Iris pigment epithelial cell (primary cell): ENCODE measurements at places on chromosomes 11 and 22.

GRCh38 chr11:63663809-63664208, 7.4 kb downstream of the ATL3 start:
- peak; percentile 87 for DNase-seq

DNA sequence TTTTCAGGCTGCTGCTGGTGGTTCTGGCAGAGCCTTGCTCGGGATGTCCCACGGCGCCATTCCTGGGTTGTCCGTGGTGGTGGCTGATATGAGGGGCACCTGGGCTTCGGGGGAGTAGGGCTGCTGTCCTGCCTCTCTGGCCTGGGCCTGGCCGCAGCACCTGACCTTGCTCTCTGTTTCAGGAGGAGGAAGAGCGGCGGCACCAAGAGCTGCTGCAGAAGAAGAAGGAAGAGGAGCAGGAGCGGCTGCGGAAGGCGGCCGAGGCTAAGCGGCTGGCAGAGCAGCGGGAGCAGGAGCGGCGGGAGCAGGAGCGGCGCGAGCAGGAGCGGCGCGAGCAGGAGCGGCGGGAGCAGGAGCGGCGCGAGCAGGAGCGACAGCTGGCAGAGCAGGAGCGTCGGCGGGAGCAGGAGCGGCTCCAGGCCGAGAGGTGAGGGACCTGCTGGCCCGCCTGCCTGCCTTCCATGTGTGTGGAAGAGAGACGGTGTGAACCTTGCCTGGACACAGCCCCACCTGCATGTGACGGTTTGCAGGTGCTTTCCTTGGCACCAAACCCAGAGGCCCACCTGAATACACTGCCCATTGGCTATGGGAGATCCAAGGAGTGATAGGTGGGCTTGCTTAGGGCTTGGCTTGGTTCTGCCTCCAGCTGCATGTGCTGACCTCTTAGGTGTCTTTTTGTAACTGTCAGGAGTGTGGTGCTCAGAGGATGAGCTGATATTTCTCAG, 22.8 kb downstream of the INCENP start:
- no peak for DNase-seq

- no peak for DNase-seq
These were observed 81.6 kb upstream of the CCDC90B start for GRCh38 chr11:83367745-83368144.

DNA sequence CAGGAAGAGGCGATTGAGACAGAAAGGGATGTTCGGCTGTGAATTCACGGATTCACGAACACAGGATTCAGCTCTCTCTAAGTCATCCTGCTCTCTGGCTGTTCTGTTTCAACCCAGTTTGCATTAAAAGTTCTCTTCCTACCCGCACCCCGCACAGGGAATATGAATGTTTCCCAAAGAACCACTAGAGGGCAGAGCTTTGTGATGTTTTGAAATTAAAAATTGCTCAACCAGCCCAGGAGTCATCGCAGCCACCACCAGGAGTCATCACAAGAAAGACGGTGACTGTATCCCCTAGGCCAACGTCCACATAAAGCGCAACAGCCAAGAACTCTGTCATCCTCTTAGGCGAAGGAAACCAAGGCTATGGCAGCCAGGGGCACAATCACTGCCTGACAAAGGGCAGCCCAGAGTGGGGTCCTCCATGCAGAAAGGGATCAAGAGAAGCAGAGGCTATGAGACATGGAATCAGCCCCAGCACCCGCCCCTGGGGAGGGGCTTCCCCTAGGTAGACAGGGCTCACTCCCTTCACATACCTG, 122.4 kb downstream of the WT1 start:
- peak; percentile 64 for DNase-seq

DNA sequence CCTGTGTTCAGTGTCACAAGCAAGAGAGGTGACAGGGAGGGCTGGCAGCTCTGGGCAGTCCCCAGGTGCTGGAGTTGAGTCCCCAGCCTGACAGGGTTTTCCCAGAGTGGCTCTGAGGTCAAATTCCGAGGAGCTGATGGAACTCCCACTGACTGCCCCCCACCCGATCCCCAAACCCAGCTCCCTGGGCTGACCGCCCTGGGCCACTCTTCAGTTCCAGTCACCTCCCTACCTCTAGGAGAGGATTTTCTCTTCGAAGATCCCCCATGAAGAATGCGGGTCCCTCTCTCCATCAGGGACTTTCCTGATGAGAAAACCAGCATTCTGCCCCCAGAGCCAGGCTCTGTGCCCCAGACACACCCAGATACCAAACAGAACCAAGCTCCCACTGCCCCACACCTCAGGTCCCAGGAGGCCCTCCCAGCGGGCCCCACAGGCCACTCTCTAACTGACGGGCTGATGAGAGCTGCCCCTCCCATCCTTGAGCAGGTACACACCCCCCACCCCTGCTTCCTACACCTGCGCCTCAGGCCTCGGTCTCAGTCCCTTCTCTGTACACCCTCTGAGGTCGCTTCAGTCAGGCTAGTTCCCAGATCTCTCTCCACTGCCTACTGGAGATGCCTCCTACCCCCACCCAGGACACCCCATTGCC, 12.1 kb upstream of the RAC2 start:
- DNase-seq, result no peak

DNA sequence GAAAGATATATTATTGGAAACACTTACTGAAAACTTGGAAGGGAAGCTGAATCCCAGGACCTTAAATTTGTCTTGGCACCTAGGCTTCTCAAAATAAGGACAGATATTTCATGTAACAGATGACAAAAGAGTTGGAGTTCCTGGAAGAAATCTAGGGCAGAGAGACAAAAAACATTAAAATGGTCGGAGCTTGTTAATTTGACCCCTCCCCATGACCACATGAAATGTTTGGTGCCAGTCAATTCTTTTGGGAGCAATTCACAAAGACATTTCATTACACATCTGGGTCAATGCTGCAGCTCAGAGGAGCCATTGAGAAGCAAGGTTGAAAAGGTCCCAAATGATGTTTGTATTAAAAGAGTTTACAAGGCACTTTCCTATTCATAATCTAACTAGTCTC, 162.0 kb upstream of the GUCY1A2 start:
- DNase-seq, result no peak

DNA sequence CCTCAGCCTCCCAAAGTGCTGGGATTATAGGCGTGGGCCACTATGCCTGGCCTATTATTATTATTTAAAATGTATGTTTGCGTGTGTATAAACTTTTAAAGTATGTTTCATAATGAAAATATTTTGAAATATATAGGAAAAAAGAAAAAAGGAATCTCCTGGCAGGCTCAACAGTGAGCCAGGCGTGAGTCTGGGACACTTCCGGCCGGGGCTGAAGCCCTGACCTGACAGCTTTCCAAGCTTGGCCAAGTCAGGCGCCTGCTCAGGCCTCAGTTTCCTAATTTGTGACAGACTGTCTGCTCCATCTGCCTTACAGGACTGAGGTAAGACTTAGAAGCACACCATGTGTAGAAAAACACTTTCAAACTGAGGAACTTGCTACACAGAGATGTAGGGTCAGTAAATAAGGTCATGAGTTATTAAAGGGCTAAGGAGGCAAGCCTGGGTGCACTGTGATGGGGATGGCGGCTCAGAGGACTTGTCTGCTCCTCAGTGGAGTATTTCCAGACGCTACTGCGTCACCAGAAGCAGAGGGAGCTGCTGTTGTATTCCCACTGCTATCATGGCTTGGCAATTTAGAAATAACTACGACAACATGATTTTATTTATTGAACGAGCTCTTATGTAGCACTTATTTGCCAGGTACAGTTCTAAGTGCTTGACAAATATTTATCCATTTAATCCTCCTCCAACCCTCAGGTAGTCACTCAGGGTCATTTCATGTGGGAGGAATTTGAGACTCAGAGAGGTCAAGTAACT, 100.1 kb downstream of the PRR5L start:
- DNase-seq, result no peak

- no peak for DNase-seq
These were observed 51.7 kb upstream of the RCN1 start for GRCh38 chr11:32039149-32039548.

DNA sequence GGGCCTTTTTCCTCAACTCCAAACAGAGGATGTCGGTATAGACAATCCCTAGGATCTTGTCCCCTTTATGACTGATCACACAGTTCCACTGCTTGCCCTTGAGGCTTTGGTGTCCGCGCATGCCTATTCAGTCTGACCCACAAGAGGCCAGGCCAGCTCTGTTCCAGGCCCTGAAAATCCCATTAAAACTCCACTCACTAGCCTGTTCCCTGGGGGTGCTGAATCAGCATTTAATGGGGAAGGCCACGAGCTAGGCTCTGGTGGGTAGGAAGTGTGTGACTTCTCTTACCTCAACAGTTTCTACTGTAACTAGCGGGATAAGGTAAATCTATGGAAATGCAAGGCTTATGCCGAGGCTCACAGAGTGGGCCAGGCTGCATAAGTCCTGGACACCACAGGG, 117.7 kb downstream of the PTPRJ start:
- no peak for DNase-seq

- no peak for DNase-seq
These were observed 48.1 kb downstream of the CBL start for GRCh38 chr11:119254239-119254638.

GRCh38 chr11:122157653-122158161, 41.7 kb upstream of the BLID start:
- no peak for DNase-seq

DNA sequence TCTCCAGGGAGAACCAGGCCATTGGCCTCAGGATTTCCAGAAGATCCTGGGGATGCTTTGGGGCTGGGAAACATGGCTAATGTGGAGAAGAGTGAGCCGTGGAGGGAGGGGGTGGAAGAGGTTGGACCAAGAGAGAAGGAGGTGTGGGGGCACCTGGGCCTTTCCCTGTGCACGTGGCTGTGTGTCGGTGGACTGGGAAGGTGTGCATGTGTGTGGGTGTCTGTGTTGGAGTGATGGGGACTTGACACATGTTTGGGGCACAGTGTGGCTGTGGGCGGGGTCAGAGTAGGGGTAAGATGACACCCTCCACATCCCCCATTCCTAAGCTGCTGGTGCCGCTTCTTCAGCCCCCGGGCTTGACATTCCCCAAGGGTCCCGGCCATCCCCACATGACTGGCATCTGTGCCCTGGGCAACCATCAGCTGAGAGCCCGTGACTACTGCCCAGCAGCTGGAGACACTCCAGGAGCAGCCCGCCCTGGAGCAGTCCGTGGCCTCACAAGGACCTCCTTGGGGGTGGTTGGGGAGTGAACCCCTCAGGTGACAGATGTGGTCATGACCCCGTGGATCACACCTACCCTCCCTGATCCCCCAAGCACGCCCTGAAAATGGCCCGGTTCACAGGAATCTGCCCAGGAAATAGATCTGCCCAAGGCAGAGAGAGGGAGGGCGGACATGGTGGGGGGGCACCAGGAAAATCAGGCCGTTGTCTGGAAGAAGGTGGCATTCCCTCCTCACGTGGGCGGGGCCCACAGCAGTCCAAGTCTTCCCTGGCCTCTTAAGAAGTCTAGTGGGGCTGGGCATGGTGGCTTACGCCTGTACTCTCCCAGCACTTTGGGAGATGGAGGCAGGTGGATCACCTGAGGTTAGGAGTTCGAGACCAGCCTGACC, 34.8 kb upstream of the SOX10 start:
- no peak for DNase-seq

GRCh38 chr11:2222451-2222850, 47.9 kb downstream of the ASCL2 start:
- no peak for DNase-seq

DNA sequence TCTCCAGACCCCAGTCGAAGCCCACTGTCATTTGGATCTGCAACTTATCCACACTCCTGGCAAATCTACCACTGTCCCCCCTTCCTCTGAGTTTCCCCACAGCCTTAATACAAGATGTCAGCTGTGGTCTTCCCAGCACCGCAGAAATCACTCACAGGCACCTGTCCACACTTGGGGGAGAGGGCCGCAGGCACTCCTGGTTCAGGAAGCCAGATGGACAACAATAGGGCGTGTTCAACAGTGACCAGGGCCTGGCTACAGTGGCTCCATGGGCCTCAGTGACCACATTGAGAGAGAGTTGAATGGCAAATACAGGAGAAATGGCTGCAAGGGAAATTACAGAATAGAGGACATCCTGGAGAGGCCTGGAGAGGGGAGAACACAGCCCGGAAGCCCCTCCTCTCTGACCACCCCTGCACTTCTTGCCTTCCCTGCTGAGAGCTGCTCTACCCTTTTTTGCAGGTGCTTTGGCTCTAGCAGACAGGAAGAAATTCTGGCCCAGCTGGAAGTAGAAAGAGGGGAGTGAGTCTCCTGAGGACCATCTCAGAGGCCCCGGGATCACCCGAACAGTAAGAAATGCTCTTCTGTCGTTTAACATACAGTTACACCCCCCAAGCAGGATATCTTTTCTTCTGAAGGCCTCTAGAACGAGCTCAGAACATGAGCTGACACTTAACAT, 164.6 kb downstream of the FEZ1 start:
- DNase-seq, result no peak

DNA sequence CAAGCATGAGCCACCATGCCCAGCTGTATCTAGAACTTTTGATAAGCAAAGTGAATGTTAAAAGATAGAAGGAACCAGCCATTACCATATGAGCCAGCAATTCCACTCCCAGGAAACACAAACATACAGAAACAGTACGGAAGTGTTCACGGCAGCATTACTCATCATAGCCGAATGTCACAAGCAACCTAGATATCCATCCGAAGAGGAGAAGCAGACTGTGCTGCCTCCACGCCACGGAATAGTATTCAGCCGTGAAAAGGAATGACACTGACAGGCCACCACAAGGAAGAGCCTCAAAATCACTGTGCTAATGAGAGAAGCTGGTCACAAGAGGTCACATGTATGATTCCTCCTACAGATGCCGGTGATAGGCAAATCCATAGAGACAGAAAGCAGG, 17.6 kb upstream of the MGAT3 start:
- peak; percentile 90 for DNase-seq

DNA sequence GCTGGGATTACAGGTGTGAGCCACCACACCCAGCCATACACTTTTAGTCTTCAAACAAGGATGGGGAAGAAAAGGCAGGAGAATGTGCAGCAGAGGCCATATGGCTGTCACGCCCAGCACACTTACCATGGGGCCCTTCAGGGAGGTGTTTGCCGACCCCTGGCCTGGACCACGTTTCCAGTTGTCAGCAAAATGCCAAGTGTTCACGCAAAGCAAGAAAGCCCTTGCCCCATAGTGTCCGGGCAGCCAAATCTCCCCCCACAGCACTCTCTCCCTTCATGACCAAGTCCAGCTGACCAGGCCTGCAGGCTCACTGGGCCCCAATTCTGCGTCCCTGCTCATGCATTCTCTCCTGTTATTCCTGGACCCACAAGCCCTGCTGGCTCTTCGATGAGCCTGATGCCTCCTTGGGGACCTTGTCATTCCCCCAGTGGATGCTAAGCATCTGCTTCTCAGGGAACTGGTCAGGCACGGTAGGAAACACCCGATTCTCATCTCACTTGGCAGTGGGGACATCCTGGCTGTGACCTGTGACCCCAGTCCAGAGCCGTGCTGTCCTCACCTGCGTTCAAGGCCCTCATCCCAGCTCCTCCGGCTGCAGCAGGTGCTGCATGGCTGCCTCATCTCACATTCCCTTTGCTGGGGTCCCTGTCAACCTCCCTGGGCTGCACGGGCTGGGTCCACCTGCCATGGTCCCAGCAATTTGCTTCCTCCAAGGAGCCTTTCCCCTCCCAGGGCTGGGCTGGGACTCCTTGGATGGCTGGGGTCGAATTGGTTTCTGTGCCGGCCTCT, 96.4 kb downstream of the CTTN start:
- no peak for DNase-seq

GRCh38 chr11:33912405-33913361, 20.8 kb upstream of the LMO2 start:
- peak; percentile 97 for DNase-seq
